ENCODE measurements at places on chromosomes 13 and 19. TPM values are rescaled to one million over a fixed set of nuclear protein-coding genes. Genes with fewer than 3 reads are reported as not detected.

DNA sequence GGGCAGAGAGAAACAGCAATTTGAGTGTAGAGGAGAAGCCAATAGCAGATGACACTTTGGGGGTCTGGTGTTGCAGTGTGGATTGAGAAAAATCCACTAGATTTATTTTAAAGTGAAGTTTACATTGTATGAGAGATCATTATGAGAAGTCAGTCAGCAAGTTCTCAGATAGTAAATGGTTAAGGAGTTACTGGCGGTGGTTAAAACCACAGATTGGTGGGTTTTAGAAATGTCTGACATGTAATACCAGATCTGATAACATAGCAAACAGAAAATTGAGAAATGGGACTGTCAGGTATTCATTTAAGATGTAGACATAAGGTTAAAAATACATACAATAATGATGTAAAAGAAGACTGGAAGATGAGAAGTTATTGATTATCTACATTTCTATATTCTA lies 7.2 kb downstream of the ABHD13 start:
- no peaks in the 10 kb centered on the region for H3K4me1 ChIP-seq
- H3K27me3 ChIP-seq = no peaks in the 10 kb centered on the region
- no peaks in the 10 kb centered on the region for H3K36me3 ChIP-seq
- H3K27ac ChIP-seq = no peak overlapping the region

- no peaks in the 10 kb centered on the region for H3K36me3 ChIP-seq
- no peaks in the 10 kb centered on the region for H3K4me1 ChIP-seq
- H3K4me3 ChIP-seq = no peak overlapping the region
These were observed 5.0 kb upstream of the EID2 start for GRCh38 chr19:39544911-39545310.

- no peaks in the 10 kb centered on the region for H3K36me3 ChIP-seq
- H3K27ac ChIP-seq = peak overlapping the region; percentile 56
These were observed 86.3 kb downstream of the LRCH1 start for GRCh38 chr13:46639033-46639981.

Gene PTPRH
- total RNA-seq = 176 TPM

GRCh38 chr13:97934590-97934989 lies 18.9 kb upstream of the IPO5 start:
- no peaks in the 10 kb centered on the region for H3K36me3 ChIP-seq
- H3K27me3 ChIP-seq = no peaks in the 10 kb centered on the region
- no peak overlapping the region for H3K27ac ChIP-seq
- H3K4me1 ChIP-seq = no peaks in the 10 kb centered on the region

Gene LILRB5
- total RNA-seq = 9.4 TPM

Gene ADGRE3
- total RNA-seq = not detected

Gene PDE4A
- total RNA-seq = 15.3 TPM

DNA sequence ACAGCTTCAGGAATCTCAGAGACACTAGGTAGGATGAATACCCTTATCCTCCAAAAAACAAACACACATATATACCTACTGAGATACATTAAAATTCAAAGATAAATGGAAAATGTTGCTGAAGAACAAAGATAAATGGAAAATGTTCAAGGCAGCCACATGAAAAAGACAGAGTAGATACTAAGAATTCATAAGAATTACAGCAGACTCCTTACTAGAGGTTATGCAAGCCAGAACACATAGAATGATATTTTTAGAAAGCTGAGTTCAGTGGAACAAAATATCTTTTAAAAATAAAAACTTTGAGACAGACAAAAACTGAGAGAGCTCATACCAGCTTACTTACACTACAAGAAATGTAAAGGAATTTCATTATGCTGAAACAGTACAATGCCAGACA lies 35.6 kb downstream of the UCHL3 start:
- H3K27me3 ChIP-seq = no peaks in the 10 kb centered on the region
- no peak for DNase-seq
- H3K4me3 ChIP-seq = no peak overlapping the region
- no peaks in the 10 kb centered on the region for H3K4me1 ChIP-seq
- peaks cover 6% of the 10 kb centered on the region for H3K36me3 ChIP-seq

Gene ZNF534
- total RNA-seq = not detected

Gene IRGC
- not detected for total RNA-seq

- H3K4me3 ChIP-seq = no peak overlapping the region
- H3K4me1 ChIP-seq = no peaks in the 10 kb centered on the region
- no peak for DNase-seq
- no peaks in the 10 kb centered on the region for H3K27me3 ChIP-seq
- no peak overlapping the region for H3K27ac ChIP-seq
These were observed 140.6 kb downstream of the SIPA1L3 start for GRCh38 chr19:38047641-38048040.

- H3K27ac ChIP-seq = peak overlapping the region; percentile 11
- H3K4me1 ChIP-seq = no peaks in the 10 kb centered on the region
- no peak overlapping the region for H3K4me3 ChIP-seq
- DNase-seq = peak; percentile 59
These were observed 21.8 kb downstream of the ARRDC2 start for GRCh38 chr19:18029617-18030338.

DNA sequence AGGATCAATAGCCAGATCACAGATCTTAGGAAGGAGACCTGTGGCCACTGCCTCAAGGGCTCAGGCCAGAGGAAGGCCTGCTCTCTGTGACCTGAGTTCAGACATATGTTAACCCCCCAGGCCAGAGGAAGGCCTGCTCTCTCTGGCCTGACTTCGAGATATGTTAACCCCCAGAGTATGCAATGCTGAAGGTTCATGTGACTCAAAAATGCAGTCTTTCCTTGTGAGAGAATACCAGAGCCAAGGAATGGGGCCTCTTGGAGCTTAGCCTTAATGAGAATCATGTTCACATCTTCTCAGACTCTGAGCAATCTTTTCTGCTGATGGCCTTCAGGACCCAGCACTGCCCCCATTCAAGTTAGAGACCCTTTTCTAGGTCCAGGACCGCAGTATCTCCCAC lies 36.7 kb downstream of the MBNL2 start:
- no peaks in the 10 kb centered on the region for H3K27me3 ChIP-seq
- H3K4me3 ChIP-seq = no peak overlapping the region
- H3K36me3 ChIP-seq = no peaks in the 10 kb centered on the region
- no peak for DNase-seq
- H3K27ac ChIP-seq = peak overlapping the region; percentile 75

Gene SPACA4
- not detected for total RNA-seq

Gene ATP4B
- not detected for total RNA-seq

- H3K4me1 ChIP-seq = peaks cover 33% of the 10 kb centered on the region
- no peak for DNase-seq
- H3K36me3 ChIP-seq = no peaks in the 10 kb centered on the region
- no peaks in the 10 kb centered on the region for H3K27me3 ChIP-seq
These were observed 810 bp upstream of the NFKBID start for GRCh38 chr19:35901055-35901644.

DNA sequence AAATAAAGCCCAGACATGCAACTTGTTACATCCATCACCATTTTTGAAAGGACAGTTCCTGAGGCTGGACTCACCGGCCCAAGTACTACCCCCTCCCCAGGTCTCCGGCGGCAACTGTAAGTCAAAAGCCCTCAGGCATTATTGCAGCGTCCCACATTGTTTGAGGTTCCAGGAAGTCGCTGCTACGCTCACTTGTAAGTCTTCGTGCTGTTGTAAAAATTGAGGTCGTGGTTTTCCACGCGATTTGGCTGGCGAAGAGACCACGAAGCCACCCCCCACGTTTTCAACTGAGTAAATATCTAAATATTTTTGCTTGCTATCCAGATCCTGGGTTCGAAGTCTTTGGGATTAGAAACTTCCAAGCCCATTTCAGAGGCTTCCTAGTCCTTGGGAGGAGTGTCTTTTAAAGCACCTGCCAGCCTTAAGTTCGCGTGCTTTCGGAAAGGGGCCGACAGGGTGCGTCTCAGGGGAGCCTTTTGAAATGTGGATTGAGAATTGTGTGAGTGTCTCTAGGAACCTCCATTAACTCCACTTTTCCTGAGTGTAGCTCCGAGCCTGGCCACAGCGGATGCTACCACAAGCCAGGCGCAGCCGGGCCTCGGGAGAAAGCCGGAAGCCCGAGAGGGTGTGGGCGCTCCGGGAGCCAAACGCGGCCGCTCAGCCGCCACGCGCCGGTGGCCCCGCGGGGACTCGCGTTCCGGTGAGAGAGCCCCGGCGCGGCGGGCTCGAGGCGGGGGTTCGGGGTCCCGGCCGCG lies 434 bp upstream of the FNDC3A start:
- DNase-seq = peak; percentile 49
- peak overlapping the region; percentile 98 for H3K27ac ChIP-seq
- peaks cover 43% of the 10 kb centered on the region for H3K4me1 ChIP-seq

Gene FBL
- total RNA-seq = 73.0 TPM

GRCh38 chr13:73702419-73703071 lies 431.7 kb downstream of the KLF12 start:
- H3K4me3 ChIP-seq = no peak overlapping the region
- peaks cover 4% of the 10 kb centered on the region for H3K4me1 ChIP-seq
- no peaks in the 10 kb centered on the region for H3K27me3 ChIP-seq
- H3K36me3 ChIP-seq = no peaks in the 10 kb centered on the region
- DNase-seq = no peak

Gene DUXA
- not detected for total RNA-seq

Gene EMC10
- 117 TPM for total RNA-seq

DNA sequence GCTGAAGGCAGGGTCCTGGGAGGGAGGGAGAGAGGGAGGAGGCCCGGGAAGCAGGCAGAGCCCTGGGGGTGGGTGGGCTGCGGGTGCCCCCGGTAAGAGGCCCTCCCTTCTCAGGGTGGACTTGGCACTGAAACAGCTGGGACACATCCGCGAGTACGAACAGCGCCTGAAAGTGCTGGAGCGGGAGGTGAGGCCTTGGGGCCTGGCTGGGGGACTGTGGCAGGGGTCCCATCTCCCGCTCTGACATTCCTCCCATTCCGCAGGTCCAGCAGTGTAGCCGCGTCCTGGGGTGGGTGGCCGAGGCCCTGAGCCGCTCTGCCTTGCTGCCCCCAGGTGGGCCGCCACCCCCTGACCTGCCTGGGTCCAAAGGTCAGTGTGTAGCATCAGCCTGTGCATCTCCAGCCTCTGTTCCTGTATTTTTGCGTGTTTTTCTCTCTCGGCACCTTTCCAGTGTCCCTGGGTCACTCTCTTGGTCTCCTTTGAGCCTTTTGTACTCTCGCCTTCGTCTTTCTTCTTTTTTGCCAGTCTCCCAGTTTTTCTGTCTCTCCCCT lies 53.4 kb downstream of the TRPM4 start:
- no peaks in the 10 kb centered on the region for H3K4me1 ChIP-seq
- H3K27ac ChIP-seq = peak overlapping the region; percentile 34
- no peaks in the 10 kb centered on the region for H3K27me3 ChIP-seq

DNA sequence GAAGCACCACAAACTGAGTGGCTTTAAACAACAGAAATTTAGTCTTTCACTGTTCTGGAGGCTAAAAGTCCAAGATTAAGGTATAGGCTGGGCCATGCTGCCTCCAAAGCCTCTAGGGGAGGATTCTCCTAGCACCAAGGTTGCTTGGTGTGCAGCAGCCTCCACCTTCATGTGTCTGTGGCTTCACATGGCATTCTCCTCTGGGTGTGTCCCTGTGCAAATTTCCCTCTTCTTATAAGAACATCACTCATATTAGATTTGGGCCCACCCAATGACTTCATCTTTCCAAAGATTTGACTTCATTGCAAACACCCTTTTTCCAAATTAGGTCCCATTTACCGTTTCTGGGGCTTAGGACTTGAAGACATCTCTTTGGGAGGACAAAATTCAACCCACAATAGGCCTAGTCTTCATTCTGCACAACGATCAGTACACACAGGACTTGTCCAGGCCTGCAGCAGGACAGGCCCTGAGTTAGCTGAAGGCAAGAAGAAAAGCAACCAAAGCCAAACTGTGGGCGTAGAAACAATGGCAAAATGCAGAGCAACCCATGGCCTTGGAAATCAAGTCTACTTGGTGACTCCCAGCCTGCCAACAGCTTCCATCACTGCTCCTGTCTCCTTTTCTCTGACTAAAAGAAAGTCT lies 521.2 kb upstream of the NBEA start:
- no peak for DNase-seq
- no peaks in the 10 kb centered on the region for H3K4me1 ChIP-seq
- H3K27me3 ChIP-seq = no peaks in the 10 kb centered on the region
- no peaks in the 10 kb centered on the region for H3K36me3 ChIP-seq
- no peak overlapping the region for H3K27ac ChIP-seq
- no peak overlapping the region for H3K4me3 ChIP-seq

GRCh38 chr13:77720988-77721387 lies 23.5 kb downstream of the SLAIN1 start:
- no peak for DNase-seq
- no peaks in the 10 kb centered on the region for H3K27me3 ChIP-seq
- no peak overlapping the region for H3K27ac ChIP-seq
- H3K4me3 ChIP-seq = no peak overlapping the region
- no peaks in the 10 kb centered on the region for H3K4me1 ChIP-seq
- no peaks in the 10 kb centered on the region for H3K36me3 ChIP-seq

Gene UBE2L5
- not detected for total RNA-seq

DNA sequence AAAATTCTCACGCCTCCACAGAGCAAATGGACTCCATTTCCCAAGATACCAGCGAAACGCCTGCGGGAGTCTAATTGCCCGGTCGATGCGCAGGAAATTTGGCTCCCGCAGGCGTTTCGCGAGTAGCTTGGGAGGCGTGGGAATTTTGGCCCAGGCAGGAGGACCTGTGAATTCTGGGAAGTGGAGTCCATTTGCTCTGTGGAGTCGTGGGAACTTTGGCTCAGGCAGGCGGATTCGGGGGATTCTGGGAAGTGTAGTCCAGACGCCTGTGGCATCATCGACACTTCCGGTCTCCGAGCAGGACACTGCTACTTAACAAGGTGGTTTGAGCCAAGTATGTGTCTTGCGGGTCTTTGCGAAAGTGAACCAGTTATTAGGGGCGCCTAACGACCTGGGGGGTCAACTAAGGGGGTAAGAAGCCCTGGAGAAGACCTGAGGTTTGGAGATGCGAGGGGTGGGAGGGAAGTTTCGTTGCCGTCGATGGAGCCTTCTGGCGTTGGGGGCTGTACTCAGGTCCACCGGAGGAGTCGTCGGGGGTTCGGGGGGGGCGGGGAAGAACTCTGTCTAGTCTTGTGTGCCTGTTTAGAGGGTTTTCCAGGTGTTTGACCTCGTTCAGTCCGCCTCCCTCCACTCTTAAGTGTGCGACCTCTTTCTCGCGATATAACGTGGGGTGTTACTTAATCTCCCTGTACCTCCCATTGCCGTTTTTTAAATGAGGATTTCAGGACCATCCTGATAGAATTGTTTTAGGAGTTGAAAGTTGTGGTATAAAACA lies at the start of gene ZNF155:
Gene ZNF155, plus strand, starts transcription at position 277 of the 775 bp plus-strand sequence. CDS start 4,356 bp downstream, outside the sequence.
- DNase-seq = peak; percentile 91
- H3K4me1 ChIP-seq = no peaks in the 10 kb centered on the region
- H3K27ac ChIP-seq = peak within 1 kb of the TSS; percentile 79
- H3K27me3 ChIP-seq = no peaks in the 10 kb centered on the region

Data from transverse colon (tissue), 4 donors.